Ascending aorta (tissue), 2 donors: ENCODE measurements at places on chromosomes 6 and 20. TPM values are rescaled to one million over a fixed set of nuclear protein-coding genes. Genes with fewer than 3 reads are reported as not detected.

- DNase-seq, result no peak
Observed at GRCh38 chr20:38453941-38454340, 18.7 kb upstream of the RALGAPB start.

GRCh38 chr20:35680452-35681183, 15.9 kb upstream of the CPNE1 start:
- no peak for DNase-seq

- no peak for DNase-seq
Observed at GRCh38 chr20:62339647-62340062, 27.5 kb downstream of the LAMA5 start.

GRCh38 chr6:71454056-71454455, 165.4 kb downstream of the OGFRL1 start:
- DNase-seq, result no peak

GRCh38 chr6:150417899-150418826, 49.4 kb downstream of the IYD start:
- no peak for DNase-seq

- DNase-seq, result no peak
Observed at GRCh38 chr20:63007646-63008488, 1.1 kb upstream of the BHLHE23 start.

- no peak for DNase-seq
Observed at GRCh38 chr6:19714434-19715166, 122.6 kb upstream of the ID4 start.

DNA sequence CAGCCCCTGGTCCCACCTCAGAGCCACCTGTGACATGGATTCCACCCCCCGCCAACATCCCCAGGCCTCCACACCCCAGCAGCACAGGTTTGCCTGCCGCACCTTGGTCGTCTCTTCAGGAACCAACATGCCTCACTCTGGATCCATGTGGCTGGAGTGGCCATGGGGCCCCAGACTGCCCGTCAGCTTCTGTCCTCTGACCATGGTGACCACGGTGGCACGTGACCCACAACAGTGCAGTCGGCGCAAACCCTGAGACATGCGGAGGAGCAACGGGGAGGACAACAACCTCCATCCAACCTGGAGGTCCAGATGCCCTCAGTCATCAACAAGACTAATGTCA, 85.6 kb downstream of the ANKRD60 start:
- DNase-seq, result no peak

DNA sequence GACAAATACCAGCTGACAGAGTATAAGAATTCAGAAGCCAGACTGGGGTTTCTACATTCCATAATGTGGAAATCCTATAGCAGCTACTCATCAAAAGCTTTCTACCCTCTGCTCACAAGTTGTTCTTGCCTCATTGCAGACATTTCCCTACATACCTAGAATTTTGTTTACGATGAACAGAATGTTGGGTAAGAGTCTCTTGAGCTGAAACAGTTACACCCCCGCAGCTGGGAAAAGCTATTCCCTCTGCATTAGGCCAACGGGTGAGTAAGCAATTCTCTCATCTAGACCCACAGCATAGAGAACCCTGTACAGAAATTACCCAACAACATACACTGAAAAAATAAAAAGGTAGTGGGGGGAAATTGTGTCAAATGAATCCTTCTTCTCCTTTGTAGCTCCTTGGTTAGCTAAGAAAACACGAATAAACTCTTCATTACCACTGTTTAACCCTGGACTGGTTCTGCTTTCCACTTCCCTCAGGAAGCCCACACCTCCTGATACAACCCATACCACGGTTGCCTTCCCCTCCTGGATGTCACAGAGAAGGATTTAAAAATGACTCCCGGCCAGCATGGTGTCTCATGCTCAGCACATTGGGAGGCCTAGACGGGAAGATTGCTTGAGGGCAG, 215.0 kb upstream of the SHLD1 start:
- no peak for DNase-seq

The BPIFB6 gene
- total RNA-seq, result not detected

The MLN gene
- not detected for total RNA-seq
